ENCODE measurements at places on chromosomes 13 and 19.

DNA sequence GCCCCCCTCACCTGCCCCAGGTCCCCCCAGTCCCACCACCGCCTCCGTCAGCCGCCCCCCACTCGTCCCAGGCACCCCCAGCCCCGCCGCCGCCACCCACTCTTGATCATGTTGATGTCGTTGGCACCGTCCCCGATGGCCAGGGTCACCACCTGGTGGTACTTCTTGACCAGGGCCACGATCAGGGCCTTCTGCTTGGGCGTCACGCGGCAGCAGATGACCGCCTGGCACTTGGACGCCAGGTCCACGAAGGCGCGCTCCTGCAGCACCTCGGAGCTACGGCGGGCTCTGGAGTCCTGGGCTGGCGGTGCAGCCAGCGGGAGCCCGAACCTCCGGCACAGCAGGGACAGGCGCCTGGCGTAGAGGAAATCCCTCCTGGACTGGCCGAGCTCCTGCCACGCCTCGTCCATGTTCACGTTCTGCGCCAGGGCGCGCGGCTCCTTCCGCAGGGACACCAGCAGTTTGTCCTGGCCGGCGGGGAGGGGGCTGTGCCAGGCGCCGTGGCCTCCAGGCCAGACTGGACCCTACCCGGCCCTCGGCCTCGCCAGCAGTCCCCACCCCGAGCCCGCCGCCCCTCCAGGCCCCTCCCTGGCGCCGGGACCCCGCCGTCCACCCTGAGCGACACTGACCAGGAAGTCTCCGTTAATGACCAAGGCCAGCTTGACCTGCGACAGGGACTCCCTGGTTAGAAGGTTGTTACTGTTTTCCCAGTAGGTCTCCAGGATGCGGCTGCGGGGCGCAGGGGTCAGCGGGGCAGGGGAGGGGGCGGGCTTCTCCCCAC is 22.6 kb downstream of the ATP8B3 start:
- DNase-seq, result no peak

DNA sequence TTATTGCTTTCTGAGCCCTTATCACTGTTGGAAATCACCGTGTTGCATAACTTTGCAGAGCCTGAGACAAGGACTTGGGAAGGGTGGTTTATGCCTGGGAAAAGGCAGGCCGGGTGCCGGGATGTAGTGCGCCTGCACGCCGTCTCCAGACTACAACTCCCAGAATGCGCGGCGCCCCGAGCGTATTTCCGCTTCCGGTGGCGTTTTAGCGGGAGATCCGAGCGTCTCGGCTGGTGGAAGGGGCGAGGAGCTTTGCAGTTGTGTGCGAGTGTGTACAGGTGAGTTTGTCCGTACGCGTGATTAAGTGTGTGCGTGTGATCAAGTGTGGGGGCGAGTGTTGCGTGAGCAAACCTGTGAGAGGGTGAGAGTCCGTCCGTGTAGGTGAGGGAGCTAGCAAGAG is 75.4 kb downstream of the PEG3 start:
- DNase-seq, result no peak

GRCh38 chr13:44400736-44401135 is 27.1 kb downstream of the SERP2 start:
- DNase-seq, result no peak

GRCh38 chr13:46041419-46041839 is 11.1 kb downstream of the ZC3H13 start:
- DNase-seq, result no peak

DNA sequence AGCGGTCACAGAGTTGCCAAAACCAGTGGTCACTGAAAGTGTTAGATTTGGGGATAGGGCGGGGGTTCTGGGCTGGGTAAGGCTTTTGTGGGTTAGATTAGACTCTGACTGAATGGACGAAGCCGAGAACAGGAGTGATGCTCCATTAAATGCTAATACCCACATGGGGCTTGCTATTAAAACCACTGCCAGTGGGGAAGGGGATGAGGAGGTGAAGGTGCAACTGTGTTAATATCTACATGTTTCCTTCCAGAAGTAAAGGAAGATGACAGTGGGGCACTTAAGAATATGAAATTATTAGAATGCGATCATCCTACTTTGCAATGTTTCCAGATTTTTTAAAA is 573 bp upstream of the ZNF614 start:
- no peak for DNase-seq

DNA sequence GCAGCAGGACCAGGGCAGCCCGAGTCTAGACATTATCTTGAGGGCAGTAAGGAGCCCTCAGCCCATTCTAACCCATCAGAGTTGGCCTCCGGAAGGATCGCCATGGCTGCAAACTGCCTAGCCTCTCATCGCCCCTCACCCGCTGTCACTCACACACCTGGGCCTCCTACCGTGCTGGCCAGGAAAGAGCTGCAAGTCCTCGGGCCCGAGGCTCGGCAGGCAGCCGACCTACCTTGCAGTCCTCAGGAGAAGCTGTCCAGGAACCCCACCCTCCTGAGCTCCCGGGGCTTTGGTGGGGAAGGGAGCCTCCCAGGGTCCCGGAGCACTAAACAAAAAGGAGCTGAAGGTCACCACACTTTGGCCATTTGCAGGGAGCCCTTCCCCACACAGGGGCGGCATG is 46.8 kb downstream of the CCNE1 start:
- DNase-seq, result no peak

GRCh38 chr19:49626226-49626625 is 13.7 kb downstream of the RRAS start:
- no peak for DNase-seq

GRCh38 chr19:29672933-29673336 is 7.7 kb downstream of the PLEKHF1 start:
- DNase-seq, result peak; percentile 89

GRCh38 chr19:12953799-12954611 is 3.0 kb downstream of the GADD45GIP1 start:
- DNase-seq, result no peak

GRCh38 chr13:35014606-35015213 is 72.6 kb downstream of the NBEA start:
- DNase-seq, result no peak

DNA sequence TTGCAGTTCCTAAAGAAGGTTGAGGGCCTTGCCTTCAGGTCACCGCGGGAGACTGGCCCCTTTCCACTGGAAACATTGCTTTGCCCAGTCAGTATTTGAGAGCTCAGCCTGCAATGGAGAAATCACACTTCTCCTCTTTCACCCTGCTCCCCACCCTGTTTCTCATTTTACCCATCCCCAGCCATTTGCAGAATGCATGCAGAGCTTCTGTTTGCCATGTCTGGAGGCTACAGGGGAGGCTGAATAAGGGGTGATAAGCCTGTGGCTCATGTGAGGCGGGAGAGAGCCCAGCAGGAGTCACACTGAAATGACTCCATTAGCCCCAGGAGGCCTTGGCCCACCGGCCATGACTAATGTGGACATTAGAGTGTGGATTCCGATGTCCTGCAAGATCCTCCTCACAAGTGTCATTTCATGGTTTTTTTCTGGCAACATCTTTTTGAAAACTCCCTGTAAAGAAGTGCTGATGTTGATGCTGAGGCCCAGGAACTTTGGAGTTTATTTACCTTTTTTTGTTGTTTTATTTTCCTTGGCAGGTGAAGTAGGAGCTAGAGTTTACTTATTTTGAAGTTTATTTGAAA is 6.3 kb downstream of the SPINT2 start:
- no peak for DNase-seq

DNA sequence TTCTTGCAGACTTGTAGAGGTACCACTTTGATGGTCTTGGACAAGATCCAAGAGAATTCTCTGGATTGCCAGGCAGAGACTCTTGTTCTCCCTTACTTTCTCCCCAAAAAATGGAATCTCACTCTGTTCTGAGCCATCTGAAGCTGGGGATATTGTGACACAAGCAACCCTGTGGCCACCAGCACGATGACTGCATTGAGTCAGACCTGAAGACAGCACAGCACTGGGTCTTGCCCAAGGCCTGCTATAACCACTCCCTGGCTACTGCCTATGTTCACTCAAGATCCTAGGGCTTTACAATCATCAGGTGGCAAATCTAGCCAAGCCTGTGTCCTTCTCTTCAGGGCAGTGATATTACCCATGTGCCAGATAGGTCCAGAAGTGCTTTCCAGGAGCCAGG is 202.5 kb upstream of the SERP2 start:
- DNase-seq, result no peak
